GOT3 (cell line): ENCODE measurements at places on chromosomes 11 and 22.

GRCh38 chr11:134760299-134760698 is 348.3 kb upstream of the B3GAT1 start:
- no peak for DNase-seq

- DNase-seq = no peak
Measured at GRCh38 chr11:128691802-128692752, 1.8 kb upstream of the FLI1 start.

DNA sequence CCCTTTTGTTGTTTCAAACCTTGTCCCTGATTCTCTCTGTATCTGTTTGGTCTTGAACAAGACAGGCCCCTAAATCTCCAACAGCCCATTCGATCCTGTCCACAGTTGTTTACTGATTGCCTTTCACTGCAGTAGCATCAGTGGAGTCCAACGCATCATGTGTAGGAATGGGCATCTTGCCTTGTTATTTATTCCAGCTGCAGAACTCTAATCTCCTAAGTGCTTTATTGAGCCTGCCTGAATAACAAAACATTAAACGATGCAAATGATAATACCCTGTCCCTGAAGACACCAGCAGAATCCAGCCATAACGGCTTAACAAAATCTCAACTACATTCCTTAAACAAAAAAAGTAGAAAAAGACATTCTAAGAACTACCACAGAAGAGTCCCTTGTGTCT is 50.1 kb downstream of the SLC35F2 start:
- DNase-seq = no peak

DNA sequence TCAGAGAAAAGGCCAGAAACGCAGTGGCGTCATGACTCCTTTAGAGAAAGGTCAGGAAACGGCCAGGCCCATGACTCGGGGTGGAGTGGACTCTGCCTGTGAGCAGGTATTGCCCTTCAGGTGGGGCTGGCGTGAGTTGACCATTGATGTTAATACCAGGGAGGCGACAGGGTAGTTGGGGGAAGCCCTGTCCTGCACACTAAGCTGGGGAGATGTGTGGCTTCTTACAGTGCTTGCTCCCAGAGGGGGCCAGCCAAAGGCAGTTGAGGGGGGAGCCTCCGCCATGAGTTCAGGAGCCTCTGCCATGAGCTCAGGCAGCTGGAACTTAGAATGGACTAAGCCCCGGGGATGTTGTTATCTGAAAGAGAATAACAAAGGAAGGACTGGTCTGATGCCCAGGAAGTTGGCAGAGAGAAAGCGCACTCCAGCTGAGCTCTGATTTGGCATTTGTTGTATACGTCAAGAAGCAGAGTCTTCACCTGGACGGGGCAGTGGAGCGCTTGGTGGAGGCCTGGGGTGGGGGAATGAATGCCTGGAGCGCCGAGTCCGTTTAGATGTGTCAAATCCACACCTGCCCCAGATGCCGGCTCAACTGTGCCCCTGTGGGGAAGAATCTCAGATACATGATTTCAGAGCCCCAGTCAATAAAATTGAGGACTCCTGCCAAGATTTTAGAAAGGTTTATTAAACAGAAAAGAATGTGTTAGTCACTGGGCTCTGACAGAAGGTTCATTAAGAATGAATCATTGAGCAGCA is 222.5 kb downstream of the TBC1D22A start:
- no peak for DNase-seq

GRCh38 chr22:26751217-26751616 is 93.8 kb downstream of the MIAT start:
- DNase-seq = no peak

- no peak for DNase-seq
Measured at GRCh38 chr11:61011950-61012736, 40.7 kb downstream of the CD6 start.

- DNase-seq = no peak
Measured at GRCh38 chr11:65855927-65856363, 2.0 kb downstream of the CFL1 start.

- DNase-seq = no peak
Measured at GRCh38 chr11:2932850-2933251, 3.6 kb upstream of the PHLDA2 start.

- no peak for DNase-seq
Measured at GRCh38 chr11:870127-870413, 27.4 kb downstream of the TSPAN4 start.

DNA sequence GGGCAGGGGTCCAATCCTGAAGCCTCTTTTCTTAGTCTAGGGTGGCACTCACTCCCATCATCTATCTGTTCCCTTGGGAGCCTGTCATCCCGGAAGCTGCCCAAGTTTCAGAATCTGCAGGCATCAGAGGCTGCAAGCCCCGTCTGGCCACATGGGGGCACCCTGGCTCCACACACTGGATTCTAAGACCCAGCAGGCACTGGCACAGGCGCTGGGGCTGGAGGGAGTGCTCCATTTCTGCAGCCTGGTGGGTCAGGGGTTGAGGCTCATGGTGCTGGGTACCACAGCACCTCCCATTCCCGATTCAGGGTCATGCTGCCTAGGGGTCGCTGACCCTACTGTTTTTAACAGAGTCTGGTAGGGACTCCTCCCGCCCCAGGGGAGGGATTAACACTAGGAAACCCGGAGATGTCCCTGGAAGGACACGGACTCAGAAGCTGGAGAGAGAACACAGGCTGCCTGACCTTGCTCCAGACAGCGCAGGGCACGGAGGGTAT is 243.9 kb upstream of the SYN3 start:
- DNase-seq = no peak

DNA sequence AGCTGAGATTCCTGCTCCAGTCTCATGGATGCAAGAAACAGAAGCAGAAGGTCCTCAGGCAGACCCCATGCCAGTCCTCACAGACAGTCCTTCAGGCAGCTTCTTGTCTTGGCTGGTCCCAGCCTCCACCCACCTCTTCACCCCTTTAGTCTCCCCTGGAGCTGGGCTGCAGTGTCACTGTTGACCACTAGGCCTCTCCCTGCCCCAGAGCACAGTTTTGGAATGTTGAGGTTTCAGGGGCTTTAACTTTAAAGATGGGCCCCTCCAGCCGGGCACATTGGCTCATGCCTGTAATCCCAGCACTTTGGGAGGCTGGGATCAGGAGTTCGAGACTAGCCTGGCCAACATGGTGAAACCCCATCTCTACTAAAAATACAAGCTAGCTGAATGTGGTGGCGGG is 39.5 kb upstream of the GCAT start:
- DNase-seq = no peak

DNA sequence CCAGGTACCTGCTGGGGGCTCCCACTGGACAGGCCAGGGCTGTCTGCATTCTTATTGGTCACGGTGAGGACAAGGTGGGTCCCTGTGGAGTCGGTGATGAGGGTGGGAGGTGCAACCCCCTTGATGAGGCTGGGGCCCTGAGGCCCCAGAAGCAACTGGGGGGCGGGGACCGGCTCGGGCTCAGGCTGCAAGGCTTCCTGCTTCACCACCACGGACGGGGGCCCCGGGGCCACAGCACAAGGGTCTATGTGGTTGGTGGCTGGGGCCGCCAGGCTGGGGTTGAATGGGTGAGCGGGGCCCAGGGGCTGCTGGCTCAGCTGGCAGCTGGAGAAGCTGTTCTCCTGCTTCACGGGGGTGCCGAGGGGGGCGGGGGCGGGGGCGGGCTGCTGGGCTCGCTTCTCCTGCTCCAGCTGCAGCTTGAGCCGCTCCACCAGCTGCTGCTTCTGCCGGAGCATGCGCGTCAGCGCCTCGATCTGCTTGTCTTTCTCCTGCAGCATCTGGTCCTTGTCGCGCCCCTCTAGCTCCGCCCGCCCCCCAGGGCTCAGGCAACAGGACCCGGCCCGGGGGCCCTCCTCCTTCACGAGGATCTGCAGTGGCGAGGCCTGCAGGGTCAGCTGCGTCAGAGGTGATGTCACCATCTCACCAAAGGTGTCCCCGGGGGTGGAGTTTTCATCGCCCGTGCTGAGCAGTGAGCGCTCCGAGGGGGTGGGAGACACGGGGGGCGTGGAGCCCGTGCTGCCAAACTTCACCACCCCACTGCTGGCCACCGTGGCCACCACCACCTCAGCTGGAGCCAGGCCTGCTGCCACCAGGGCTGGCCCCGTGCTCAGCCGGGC is 48.2 kb downstream of the SGSM3 start:
- no peak for DNase-seq

GRCh38 chr11:115775846-115776245 is 271.6 kb upstream of the CADM1 start:
- DNase-seq = no peak

- DNase-seq = no peak
Measured at GRCh38 chr11:117612177-117612576, 184.8 kb downstream of the DSCAML1 start.

DNA sequence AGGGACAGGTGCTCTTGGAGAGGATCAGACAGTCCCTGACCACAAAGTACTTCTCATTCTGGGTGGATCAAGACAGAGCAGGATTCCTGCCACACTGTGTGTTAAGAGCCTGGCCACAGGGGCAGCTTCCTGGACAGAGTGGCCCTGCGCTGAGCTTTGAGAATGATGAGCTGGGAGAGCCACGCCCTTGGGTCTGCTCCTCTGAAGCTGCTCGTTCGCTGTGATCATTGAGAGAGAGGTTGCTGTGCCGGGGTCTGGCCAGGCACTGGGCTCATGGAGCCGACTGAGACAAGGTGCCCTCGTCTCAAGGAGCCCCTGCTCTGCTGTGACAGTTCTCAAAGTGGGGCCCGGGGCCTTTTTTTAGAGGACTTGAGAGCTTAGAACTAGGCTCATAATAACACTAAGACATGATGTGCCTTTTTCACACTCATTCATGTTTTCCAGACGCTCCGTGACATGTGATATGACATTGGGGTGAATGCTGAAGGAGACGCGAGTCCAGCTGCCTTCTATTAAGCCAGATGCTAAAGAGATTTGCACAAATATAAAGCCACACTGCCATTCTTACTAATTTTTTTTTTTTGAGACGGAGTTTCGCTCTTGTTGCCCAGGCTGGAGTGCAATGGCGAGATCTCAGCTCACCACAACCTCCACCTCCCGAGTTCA is 1.6 kb upstream of the MFRP start:
- no peak for DNase-seq

GRCh38 chr11:36409152-36409816 is 100.8 kb downstream of the TRAF6 start:
- DNase-seq = no peak

DNA sequence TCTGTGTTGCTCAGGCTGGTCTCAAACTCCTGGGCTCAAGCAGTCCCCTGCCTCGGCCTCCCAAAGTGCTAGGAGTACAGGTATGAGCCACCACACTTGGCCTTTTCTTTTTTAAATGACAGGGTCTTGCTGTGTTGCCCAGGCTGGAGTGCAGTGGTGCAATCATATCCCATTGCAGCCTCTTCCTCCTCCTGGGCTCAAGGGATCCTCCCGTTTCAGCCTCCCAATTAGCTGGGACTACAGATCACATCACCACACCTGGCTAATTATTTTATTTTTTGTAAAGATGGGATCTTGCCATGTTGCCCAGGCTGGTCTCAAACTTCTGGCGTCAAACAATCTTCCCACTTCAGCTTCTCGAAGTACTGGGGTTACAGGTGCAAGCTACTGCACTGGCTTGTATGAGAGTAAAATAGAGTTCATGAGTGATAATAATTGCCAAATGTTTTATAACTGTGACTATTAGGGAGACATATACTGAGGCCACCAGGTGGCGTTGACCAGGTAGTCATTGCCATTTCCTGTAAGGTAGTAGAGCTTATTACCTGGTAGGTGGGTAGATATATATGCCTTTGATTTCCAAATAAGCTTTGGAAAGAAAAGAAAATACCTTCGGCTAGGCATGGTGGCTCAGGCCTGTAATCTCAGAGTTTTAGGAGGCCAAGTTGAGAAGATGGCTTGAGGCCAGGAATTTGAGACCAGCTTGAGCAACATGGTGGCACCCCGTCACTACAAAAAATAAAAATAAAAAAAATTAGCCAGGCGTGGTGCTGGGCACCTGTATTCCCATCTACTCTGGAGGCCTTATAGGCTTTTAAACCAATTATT is 5.4 kb downstream of the FDX1 start:
- no peak for DNase-seq

DNA sequence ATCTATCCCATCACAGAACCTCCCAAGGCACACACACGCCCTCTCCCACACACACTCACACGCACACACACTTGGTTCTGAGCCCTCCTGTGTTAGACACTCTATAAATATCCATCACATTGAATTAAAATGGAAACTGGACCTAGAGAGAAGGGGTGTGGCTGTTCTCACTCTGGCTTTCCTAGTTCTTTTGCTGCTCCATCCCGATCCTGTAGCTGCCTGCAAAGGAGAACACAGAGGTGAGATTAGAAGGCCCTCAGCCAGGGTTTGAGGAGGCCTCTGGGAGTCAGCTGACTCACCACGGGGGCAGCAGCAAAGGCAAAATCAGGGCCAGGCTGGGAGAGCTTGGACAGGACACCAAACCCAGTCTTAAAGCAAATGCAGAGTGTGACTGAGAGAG is 192.3 kb upstream of the CADM1 start:
- DNase-seq = no peak

- no peak for DNase-seq
Measured at GRCh38 chr22:47401976-47402770, 639.7 kb downstream of the TBC1D22A start.

DNA sequence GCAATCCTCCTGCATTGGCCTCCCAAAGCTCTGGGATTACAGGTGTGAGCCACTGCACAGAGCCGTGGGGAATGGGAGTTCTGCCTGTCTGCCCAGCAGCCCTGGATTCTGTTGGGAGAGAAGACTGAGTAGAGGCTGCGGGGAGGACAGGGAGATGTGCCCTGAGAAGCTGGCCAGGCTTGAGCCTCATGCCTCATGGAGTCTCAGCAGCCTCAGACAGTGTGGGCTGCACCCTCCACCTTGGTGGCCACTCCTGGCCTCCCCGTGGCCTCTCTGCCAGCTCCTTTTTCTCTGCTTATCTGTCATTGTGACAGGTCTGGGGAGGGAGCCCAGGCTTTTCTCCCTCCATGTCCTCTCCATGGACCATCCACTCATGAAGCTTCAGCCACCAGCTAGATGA is 43.2 kb downstream of the DKK3 start:
- DNase-seq = no peak
